Stimulated activated CD4-positive, alpha-beta T cell treated with anti-CD3 and anti-CD28 coated beads, Interleukin-1b, Interleukin-23, amount 100 ng/mL, for 1 hour (primary cell): ENCODE measurements at places on chromosomes 5 and 9.

- no peak for DNase-seq
These were observed 40.9 kb downstream of the FAF2 start for GRCh38 chr5:176489077-176489476.

DNA sequence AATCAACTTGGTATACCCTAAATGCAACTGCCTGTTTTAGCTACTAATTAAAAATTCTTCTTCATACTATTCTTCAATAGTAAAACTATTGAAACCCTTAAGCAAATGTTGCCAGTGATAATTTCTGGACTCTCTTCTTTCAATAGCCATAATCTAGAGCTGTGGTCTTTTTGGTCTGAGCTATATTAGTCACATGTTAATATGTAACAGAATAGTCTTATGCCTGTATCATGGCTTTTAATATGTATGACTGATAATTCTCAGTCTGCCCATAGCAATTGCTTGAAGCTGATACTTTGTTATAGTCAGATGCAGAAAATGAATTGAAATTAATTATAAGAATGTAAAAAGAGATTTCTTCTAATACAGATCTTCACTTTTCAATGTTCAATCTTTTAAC lies 1871.9 kb upstream of the CDH6 start:
- DNase-seq: no peak

- no peak for DNase-seq
These were observed 15.7 kb downstream of the TMEM8B start for GRCh38 chr9:35844628-35845270.

- DNase-seq: no peak
These were observed 131.1 kb downstream of the OLFM1 start for GRCh38 chr9:135218331-135219225.

DNA sequence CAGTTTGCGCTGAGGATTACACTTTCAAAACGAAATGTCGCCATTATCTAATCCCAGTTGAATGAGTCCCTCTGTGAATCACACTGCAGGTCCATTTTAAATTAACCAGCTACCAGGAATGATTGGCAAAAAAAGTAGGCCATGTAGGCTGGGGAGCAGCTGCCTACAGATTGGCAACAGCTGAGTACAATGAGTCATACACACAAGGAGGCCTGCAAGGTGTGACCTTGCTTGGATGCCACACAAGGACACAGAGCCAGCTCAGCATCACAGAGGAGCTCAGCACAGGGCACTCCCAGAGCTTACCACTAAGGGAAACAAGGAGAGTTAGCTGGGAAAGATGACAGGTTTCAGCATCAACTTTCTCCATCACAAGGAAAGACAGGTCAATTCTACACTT lies 12.9 kb downstream of the HAVCR1 start:
- DNase-seq: no peak

DNA sequence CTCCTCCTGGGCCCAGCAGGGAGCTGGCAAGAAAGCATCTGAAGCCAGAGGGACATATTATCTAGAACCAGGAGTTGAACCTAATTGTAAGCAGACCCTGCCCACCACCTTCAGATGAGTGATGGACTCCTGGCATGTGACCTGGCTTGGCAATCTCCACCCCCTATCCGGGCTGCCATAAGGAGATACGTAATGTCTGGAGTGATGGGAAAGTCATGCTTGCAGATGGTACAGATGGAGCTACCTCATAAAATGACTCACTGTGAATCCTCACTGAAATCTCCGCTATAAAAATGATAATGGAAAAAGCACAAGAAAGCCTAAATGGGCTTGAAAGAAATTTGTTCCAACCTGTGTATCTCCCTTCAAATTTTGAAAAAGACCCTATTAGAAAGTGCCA lies 157.5 kb downstream of the DMRT2 start:
- no peak for DNase-seq

- DNase-seq: no peak
These were observed 184.4 kb upstream of the FTMT start for GRCh38 chr5:121667292-121667691.

GRCh38 chr5:93299681-93300308 lies 281.2 kb downstream of the NR2F1-AS1 start:
- DNase-seq: no peak

- no peak for DNase-seq
These were observed 2019.9 kb downstream of the MAT2B start for GRCh38 chr5:165525271-165525670.

- no peak for DNase-seq
These were observed 1399.2 kb upstream of the CDH6 start for GRCh38 chr5:29794141-29794787.

GRCh38 chr5:159341145-159341544 lies 10.9 kb upstream of the IL12B start:
- DNase-seq: no peak

DNA sequence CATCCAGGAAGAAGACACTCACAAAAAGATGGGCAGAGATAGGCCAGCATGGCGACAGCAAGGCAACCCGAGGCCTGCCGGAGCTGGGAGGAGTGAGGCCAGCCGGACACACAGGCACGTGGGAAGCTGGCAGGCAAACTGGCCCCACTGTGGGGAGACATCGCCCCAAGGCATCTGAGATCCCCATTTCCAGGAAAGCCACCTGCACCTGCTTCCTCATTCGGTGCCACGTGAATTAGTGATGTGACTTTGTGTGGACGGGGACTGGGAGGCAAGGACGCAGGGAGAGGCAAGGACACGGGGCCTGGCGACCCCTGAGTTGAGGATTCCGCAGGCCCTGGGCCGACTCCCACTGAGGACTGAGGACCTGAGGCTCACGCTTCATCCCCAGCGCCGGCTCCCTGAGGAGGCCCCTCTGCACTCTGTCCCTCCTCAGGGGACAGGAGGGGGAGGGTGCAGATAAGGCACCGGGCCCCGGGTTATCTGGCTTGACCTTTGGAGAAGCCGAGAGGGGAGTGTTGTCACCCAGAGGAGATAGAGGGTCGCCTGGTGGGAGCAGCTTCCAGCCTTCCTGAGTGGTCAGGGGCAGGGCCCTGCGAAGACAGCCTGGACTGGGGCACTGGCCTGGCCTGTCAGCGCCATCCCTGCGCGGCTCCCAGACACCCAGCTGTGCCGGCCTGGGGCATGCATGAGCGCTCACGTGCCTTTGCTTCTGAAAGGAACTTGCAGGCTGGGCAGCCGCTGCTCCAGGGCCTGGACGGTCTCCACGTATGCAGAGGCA lies 39.7 kb downstream of the NDUFS6 start:
- no peak for DNase-seq

DNA sequence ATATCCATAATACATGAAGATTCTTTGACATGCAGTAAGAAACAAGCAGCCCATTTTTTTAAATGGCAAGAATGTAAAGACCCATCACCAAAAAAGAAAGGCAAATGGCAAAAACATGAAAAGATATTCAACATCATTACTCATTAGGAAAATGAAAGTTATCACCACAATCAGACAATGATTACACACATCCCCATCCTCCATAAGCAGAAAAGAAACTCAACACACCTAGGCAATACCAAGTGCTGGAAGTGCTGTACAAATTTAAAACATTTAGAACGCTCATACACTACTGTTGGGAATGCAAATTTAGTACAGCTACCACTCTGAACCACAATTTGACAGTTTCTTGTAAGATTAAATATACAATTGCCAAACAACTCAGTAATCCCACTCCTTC lies 466.7 kb downstream of the ACTL7B start:
- no peak for DNase-seq

DNA sequence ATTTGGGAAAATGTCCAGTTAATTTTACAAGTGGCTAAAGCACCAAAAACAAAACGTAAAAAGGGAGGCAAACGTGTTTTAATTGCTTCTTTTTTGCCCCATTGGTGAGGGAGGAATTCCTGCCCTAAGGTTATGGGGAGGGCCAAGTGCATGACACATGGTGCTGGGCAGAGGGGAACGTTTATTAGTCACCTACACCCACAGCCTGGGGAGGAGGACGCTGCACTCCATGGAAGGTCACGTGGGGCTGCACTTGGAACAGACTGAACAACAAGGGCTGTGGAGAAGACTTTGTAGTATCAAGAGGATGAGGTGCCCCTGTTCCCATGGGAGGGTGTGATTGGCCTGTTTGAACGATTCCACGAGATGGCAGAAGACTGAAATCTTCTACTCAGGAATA lies 13.7 kb upstream of the ADAMTS16 start:
- DNase-seq: no peak

- no peak for DNase-seq
These were observed 82.2 kb upstream of the ICE1 start for GRCh38 chr5:5340206-5340729.

DNA sequence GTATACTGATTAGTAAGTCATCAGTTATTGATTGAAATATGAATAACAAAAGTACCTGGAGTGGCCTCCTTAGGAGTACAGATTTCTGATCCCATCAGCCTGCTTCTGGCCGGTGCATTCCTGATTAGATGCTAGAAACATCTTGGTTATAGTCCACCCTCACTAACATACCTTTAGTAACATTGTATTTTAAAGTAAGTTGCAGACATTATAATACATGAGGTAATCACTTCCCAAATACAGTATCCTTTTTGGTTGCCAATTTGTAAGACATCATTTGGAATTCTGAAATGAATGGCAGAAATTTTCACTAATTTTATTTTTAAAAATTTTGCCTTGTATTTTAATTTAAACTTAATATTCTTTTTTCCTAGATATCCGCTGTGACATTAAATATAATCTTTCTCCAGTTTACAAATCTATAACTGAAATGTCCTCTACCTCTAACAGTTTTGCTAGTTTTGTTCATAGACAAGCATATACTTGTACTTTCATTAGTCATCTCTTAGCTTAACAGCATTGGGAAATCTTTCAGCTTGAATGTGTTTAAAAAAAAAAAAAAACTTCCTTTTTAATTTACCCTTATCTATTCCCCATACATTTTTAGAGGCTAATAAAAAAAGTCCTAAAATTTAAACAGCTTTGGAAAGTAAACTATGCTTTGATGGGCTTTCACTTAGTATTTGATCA lies 178.9 kb downstream of the XRCC4 start:
- DNase-seq: no peak

- DNase-seq: no peak
These were observed 89.2 kb upstream of the PRRC1 start for GRCh38 chr5:127428276-127428675.

GRCh38 chr5:160036884-160037283 lies 27.9 kb downstream of the TTC1 start:
- DNase-seq: no peak

DNA sequence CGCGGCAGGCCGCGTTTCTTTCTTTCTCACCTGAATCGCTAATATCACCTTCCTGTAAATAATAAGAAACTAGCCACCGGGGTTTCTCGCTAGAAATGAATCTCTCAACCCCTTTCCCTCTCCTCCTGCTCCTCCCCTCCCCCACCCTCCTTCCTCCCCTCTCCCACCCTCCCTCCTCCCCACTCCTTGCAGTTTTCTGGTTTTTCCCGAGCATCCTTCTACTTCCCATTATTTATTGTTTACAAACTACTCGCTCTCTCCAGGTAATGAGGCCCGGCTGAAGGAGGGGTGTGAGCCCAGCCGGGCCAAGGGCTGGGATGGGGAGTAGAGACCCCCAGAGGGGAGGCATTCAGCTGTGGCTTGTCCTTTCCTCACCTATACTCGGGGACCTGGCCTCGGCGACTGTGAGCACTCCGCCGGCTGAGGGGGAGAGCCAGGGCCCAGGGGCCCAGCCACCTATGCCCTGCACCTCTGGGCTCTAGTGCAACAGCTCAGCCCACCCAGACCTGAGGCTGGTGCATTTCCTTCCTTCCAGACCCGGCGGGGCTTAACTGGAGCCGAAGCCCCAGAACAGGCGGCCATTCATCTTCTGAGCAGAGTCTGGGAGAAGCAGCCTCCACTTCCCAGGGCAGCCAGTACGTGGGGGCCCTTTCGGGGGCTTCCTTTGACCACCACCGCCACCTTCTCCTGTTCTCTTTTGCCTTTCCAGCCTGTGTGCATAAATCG lies 2.1 kb upstream of the IRX4 start:
- DNase-seq: no peak

DNA sequence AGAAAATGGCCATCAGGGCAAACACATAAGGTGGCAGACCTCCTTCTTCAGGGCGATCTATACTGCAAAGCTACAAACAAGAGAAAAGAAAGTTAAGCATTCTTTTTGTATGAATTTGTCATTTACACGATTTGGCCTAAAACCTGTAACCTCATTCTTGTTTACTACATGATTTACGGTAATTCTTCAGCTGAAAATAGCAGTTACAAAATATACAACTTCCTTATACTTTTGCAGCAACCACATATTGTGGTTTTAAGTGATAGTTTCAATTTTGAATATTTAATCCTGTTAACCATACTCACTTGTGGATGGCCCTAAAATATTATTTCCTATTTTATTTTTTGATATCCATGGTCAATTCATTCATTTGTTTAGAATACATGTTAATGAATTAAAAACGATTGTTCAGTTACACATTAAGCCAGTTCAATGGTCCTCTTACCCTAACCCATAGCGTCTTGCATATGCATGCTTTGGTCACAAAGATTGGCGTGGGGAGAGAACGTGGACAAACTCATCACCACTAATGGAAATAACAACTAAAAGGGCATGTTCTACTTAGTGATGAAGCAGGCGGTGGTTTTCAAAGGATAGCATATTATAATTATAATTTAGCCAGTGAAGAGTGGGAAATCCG lies 16.6 kb downstream of the TUT7 start:
- DNase-seq: no peak

DNA sequence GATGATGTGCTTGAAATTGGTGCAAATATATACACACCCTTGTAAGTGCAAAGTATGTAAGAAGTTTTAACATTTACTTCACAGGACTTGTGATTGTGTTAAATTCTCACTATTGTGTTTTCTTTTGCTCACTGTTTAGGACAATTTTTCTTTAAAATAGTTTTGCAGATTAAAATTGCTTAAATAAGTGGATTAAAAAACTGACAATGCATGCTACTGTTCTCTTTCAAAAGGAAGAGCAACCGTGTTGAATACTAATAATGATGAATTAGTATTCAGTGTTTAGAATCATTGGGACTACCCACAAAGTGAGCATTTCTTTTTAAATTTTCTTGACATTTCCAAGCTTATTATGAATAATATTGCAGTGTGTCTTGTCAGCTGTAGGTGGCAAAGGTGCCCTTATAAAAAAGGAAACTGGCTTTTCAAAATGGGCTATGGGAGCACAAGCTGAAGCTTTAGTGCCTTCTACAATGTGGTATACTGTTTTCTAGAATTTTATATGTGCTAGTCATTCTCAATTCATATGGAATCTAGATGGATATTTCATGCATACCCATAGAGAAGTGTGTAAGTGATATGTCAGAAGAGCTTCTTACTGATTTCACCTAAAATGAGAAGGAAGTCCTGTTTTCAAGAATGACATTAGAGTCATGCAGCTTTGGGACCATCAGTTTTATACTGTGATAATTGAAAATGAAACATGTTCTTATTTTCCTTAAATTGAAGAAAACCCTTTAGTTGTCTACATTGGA lies 35.4 kb downstream of the SREK1 start:
- DNase-seq: no peak

DNA sequence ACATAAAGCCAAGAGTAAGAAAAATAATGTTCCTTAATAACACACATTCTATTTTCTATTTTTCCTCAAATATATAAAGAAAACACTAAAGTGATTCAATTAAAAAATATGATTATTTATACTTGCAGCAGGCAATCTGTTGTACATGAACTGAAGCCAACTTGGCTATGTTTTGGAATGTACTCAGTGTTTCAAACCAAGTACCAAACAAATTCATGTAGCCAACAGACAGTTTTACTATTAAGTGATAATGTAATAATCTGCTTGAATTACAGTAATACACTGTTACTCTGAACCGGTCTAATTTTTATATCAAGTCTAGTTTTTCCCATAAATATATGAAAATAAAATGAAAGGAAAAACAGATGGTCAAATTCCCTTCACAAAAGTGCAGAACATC lies 58.0 kb downstream of the CEP120 start:
- no peak for DNase-seq

GRCh38 chr5:76252437-76252836 lies 150.6 kb upstream of the IQGAP2 start:
- DNase-seq: no peak

GRCh38 chr9:93259490-93260262 lies 75.7 kb downstream of the WNK2 start:
- no peak for DNase-seq
